ENCODE measurements at places on chromosomes 7 and 10.

GRCh38 chr7:27923642-27923980, 183.6 kb downstream of the TAX1BP1 start:
- DNase-seq: no peak

GRCh38 chr10:62527019-62527827, 153.1 kb downstream of the ZNF365 start:
- DNase-seq: no peak

DNA sequence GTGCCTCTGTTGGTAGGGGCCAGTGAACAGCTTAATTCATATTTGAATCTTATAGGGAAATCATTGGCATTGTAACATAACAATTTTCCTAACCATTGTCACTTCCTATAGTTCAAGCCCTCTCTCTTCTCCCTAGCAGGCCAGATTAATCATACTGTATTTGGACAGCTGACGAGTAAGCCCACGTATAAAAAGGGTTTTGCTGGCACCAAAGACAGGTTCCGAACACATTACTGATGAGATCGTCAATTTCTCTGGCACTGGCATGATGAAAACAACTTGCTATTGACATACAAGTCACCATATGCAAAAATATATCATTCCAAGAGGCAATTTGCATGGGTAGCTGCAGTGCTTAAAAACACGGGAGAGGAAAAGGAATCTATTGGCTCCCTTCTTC, 891.1 kb upstream of the AUTS2 start:
- DNase-seq: no peak

GRCh38 chr10:42942279-42942950, 134.5 kb upstream of the RET start:
- DNase-seq: no peak

DNA sequence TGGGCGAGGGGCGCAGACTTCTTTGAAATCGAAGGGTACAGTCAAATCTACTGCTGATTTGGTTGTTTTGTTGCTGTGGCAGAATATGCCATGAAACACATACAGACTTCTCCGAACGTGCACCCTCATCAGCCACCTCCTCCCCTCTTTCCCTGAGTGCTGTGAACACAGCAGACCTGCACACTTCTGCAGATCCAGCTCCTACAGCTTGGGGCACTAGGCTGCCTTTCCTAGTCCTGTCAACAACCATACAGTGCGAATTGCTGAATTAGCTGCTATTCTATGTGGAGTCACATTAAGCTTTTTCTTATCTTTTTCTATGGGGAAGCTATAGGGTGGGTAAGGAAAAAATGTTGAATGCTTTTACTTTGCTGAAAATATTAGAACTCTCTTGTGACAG, 57.5 kb downstream of the COL17A1 start:
- DNase-seq: no peak

DNA sequence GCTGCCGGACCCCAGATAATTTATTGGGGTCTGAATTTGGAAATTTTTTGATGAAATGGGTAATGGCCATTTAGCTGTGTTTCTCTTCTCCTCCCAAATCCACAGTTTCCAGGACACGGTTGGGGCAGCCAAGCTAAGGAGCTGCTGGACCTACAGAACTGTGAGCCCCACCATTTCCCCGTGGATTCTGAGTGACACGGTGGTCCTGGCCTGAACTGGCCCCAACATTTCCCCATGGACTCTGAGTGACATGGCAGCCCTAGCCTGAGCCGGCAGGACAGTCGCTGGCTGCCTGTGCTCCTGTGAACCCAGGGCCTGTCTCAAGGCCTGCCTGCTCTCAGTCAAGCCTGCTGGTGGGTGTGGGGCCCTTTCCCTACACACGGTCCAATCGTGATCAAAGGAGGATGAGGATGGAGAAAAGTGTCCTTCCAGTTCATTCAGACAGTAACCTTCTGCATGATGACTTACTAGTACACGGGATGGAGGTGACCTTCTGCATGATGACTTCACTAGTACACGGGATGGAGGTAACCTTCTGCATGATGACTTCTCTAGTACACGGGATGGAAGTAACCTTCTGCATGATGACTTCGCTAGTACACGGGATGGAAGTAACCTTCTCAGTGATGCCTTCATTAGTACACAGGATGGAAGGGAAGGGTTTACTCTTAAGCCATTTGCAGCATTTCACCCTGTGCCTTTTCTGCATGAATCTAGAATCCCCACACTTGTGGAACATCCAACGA, 359.9 kb downstream of the GLRX3 start:
- DNase-seq: no peak

DNA sequence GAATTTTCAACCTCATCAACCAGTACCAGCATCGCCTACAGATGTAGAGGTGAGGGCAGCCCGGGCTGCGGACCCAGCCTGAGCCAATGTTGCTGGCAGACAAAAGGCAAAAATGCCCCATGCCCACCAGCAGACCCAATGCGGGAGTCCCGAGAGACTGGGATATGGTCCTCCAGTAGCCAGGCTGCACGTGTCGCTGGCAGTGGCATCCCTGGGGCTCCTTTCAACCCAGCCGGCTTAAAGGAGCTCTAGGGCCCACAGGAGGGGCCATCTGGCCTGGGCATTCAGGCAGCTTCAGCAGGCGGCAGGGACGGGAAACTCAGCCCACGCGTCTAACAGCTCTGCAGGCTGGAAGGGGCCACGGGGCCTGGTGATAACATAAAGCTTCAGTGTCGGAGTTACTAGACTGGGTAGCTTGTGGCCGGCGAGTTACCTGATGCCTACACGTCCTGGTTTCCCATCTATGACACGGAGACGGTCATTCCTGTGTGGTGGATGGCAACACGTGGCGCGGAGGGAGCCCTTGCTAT, 70.7 kb downstream of the PROSER2 start:
- DNase-seq: no peak

DNA sequence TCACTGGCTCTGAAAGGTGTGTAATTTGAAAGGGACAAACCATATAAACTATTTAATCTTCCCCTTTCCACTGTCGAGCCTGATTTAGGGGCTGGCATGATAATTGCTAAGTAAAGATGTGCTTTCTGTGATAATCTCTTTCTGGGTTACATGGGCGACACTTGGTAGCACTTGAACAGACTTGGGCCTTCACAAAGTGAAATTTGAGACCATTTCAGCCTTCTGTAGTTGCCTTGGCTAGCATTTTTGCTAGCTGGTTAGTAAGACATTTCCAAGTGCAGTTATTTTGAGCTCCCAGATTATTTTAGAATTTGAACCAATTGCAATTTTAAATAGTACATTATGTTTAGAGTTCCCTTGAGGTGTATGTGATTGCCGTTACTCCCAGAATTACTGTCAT, 432.7 kb upstream of the GALNT17 start:
- DNase-seq: no peak

DNA sequence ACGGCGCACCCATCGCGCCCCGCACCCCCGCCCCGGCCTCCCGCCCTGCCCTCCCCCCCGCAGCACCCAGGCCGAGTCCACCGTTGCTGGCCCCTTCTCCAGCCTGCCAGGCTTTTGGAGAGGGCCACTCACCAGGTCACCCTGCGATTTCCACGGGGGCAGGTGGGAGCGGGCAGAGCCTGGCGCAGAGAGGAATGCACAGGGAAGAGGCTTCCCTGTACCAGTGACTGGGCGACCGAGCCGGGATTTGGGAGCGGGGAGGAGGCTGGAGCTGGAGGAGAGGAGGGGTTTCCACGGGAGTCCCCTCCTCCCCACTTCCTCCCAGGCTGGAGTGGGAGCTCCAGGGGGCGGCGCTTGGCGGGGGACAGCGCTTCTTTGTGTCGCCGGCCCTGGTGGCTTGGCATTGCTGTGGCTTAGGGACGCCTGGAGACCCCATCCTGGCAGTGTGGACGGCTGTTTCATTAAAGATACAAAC, 19.3 kb downstream of the TCAF1 start:
- DNase-seq: no peak

- no peak for DNase-seq
These were observed 25.7 kb downstream of the MYOF start for GRCh38 chr10:93456480-93456879.

GRCh38 chr7:138563808-138564207, 103.7 kb downstream of the TRIM24 start:
- DNase-seq: no peak

DNA sequence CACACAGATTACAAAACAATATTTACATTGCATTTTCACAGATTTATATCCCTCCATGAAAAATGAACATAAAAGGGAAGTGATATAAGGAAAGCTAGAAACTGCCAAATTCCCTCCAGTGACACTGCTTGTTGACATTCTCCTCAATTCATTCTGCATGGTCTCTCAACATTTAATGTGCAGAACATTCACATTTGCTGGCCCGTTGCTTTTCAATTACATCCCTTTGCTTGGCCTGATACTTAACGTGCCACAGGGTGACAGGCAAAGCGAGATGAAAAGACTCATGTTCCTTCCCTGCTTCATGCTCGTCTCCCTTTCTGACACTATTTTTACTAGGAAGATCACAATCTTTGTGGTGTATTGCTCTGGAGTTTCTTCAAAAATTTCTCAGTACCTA, 1019.7 kb upstream of the LRRN3 start:
- no peak for DNase-seq

GRCh38 chr10:126705131-126705530, 34.6 kb upstream of the C10orf90 start:
- DNase-seq: no peak

DNA sequence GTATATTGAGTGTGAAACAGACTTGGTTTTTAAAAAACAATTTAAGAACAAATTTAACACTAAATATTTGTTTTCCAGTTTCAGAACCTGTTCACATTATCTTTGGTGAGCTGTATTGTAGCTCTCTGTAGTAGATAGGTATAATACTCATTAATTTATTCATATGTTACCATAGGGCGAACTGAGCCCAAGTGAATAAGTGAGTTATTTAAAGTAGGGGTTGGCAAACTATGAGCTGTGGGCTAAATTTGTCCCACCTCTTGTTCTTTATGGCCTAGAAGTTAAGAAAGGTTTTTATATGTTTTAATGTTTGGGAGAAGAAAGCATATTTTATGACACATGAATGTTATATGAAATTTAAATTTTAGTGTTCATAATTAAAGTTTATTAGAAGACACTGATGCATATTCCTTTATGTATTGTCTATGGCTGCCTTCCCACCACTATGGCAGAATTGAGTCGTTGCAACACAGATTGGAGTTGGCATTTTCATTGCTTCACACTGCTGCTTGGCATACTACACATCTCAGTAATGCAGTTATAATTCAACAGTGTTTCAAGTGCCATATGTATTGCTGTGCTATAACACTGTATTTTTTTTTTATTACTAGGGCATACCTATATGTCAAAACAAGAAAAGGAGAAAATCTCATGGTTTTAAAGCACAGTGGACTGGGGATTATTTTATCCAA, 146.5 kb downstream of the ADK start:
- DNase-seq: no peak

DNA sequence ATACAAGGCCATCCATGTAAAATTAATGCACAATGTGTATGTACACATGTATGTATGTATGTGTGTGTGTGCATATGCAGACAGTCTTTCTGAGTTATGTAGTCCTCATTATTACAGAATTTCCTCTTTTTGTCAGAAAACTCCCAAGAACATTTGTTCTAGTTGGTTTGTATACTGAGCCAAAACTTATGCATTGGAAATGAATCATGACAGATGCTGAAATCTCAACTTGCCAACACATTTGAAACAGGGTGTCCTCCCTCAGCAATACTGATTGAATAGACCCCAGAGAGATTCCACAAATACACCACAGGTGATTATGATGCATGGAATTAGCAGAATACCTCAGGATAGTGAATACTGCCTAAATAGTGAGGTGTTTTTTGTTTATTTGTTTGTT, 472.9 kb upstream of the PCDH15 start:
- DNase-seq: no peak

- no peak for DNase-seq
These were observed 7.6 kb upstream of the SLC18A3 start for GRCh38 chr10:49602380-49603023.
